SK-N-SH (cell line): ENCODE measurements at places on chromosomes 5 and 9. TPM values are rescaled to one million over a fixed set of nuclear protein-coding genes. Genes with fewer than 3 reads are reported as not detected.

CDH9 gene
- not detected in 2 replicates for polyA plus RNA-seq

GRCh38 chr5:125006011-125006685, 259.7 kb upstream of the ZNF608 start:
- H3K4me1 ChIP-seq: peaks cover 4% of the 10 kb centered on the region; the same call in 1 of the 2 replicates
- no peak for DNase-seq
- H3K27me3 ChIP-seq: no peaks in the 10 kb centered on the region

- no peak overlapping the region for H3K27ac ChIP-seq
- DNase-seq: no peak
- no peaks in the 10 kb centered on the region for H3K36me3 ChIP-seq
- no peaks in the 10 kb centered on the region for H3K4me1 ChIP-seq
- H3K4me3 ChIP-seq: no peak overlapping the region
These were observed 130.7 kb downstream of the MLLT3 start for GRCh38 chr9:20491612-20492011.

GRCh38 chr5:8033261-8033660, 164.3 kb downstream of the MTRR start:
- no peak overlapping the region for H3K27ac ChIP-seq
- no peaks in the 10 kb centered on the region for H3K27me3 ChIP-seq
- no peaks in the 10 kb centered on the region for H3K4me1 ChIP-seq
- no peak for DNase-seq
- H3K4me3 ChIP-seq: no peak overlapping the region
- no peaks in the 10 kb centered on the region for H3K36me3 ChIP-seq
